ENCODE measurements at places on chromosomes 1 and 21.
A peak's percentile ranks its signal among the peaks of the same experiment; 100 is the strongest.

DNA sequence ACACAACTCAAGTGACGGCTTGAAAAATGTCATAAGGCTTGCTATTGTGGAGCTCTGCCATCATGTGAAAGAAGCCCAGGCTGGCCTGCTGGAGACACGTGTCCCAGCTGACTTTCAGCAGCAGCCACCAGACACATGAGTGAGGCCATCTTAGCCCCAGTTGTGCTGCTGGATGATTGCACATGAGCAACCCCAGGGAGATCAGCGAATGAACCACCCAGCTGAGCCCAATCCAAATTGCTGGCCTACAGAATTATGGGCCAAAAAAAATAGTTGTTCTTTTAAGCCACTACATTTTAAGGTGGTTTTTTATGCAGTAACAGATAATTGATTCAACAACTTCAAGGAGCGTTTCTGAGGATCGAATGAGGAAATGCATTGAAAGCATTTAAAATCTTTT lies 17.5 kb upstream of the CDA start:
- DNase-seq = no peak

- no peak for DNase-seq
Observed at GRCh38 chr1:98048244-98048643, 127.4 kb upstream of the DPYD start.

GRCh38 chr1:43546388-43547100 lies 15.9 kb downstream of the PTPRF start:
- no peak for DNase-seq

GRCh38 chr1:22290611-22291010 lies 147.7 kb upstream of the WNT4 start:
- DNase-seq = no peak

GRCh38 chr1:199851439-199852140 lies 175.9 kb upstream of the NR5A2 start:
- no peak for DNase-seq

GRCh38 chr1:8396786-8397406 lies 79.0 kb downstream of the SLC45A1 start:
- no peak for DNase-seq

DNA sequence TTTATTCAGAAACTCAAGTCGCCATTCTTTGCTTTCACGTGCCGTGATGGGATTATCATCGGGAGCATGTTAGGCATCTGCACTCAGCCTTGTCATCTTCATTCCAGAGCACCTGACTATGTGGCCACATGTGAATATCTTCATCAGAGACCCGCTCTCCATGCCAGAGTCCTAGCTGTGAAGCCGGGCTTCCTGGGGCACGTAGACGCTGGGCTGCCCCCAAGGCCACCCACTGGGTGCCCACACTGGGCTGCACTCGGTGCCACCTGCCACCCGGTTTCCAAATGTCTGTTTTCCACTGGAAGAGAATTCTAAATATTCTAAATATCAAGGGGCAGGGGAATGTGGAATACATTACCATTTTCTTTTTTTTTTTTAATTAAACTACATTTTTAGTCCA lies 43.8 kb downstream of the SLC37A1 start:
- DNase-seq = no peak

GRCh38 chr1:7652515-7653098 lies 118.5 kb upstream of the VAMP3 start:
- DNase-seq = no peak

DNA sequence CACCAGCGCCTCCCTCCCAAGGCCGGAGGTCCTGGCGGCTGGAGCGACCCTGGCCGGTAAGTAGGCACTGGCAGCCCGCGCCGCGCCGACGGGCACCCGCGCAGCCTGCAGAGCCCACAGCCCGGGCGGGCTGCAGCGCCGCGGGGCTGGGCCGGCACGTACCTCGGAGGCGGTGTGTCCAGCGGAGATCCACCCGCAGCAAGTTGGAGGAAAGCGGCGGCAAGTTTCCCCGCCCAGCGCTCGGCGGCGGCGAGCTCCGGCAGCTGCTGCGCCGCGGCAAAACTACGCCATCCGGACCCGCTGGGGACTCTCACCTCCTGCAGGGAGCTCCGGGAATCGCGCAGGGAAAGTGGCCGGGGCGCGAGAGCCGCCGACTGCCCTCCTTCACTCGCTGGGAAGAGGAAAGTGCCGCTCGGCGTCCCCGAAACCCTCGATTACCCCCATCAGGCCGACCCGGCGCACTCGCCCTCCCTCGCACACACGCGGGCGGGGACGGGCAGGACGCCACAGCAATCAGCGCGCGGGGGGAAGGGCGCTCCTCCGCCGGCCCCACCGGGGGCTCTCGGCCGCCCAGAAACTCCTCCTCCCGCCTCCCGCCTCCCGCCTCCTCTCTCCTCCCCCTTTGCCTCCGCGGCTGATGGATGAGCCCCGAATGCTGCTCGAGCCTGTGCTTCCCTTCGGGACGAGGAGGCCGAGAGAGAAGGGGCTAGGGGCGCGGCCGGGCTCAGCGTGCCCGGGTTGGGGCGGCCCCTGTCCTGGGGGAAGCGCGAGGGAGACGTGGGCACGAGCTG lies at the start of gene TGFBR3:
Gene TGFBR3, minus strand, starts transcription at position 436 of the 791 bp plus-strand sequence. CDS start 24,620 bp downstream, outside the sequence.
- peak; percentile 59 for DNase-seq

DNA sequence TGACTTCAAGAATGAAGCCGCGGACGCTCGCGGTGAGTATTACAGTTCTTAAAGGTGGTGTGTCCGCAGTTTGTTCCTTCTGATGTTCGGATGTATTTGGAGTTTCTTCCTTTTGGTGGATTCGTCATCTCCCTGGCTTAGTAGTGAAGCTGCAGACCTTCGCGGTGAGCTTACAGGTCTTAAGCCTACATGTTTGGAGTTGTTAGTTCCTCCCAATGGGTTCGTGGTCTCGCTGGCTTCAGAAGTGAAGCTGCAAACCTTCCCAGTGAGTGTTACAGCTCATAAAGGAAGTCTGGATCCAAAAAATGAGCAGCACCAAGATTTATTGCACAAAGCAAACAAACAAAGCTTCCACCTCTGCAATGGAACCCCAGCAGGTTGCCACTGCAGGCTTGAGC lies 14.7 kb downstream of the LDLRAD1 start:
- DNase-seq = no peak

- no peak for DNase-seq
Observed at GRCh38 chr21:39568361-39568760, 44.4 kb upstream of the B3GALT5 start.

DNA sequence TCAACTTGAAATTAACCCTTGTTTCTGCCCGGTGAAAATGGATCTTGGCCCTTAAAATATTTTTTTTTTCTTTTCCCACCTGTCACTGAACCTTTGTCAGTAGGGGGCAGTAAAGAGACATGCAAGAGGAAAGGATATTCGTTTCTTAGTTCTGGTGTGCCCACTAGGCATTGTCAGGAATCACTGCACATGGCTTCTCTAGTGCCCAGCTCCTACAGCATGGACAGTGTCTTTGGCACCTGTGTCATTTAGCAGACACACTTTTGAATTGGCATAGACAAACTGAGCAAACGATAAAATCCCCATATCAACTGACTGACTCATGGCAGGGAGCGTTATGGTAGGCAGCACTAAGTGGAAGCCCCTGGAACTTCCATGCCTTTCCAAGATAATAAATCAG lies 1048.1 kb downstream of the BRINP3 start:
- DNase-seq = no peak

DNA sequence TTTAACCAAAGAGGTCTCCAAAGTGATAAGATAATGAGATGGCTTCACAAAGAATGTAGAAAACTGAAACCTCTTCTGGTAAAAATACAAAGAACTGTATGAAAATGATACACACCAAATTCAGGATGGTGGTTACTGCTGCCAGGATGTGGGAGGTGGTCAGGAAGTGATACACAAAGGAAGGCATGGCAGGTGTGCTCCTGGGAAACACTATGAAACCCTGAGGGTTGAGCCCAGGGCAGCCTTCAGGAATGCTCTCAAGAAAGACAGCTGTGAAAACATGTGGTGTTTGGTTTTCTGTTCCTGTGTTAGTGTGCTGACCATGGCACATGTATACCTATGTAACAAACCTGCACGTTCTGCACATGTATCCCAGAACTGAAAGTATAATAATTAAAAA lies 109.3 kb downstream of the NTNG1 start:
- DNase-seq = no peak

DNA sequence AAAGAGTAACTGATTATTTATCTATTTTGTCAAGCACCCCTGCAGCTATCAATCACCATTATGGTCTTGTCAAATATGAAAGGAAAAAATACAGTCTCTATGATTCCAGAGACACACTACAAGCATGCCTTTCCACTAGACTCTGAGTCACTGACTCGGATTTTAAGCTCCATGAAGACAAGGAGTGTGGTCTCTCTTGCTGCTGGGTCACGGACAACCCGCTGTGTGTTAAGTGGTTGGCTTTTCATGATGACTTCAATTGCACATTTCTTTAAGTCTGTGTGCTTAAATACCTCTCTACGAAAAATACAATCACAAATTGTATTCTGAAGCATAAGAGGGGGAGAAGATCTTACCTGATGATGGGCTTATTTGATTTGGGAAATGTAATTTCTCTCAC lies 14.0 kb upstream of the GNG4 start:
- DNase-seq = no peak

DNA sequence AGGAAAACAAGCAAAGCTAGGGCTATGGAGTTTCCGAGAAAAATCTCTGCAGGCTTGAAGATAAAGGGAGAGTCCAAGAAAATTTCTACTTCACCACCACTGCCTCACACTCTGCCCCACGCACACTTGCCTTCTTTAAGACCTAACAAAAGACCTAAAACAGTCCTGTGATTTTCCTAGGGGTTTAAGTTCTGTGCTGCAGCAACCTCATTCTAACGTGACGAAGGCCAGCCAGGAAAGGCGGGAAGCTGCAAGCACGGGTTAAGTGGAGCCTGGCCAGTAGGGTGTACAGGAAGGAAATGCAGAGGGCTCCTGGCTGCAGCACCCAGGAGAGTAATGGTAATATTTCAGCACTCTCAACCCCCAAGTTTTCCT lies 1.5 kb downstream of the SPATA6 start:
- DNase-seq = no peak

DNA sequence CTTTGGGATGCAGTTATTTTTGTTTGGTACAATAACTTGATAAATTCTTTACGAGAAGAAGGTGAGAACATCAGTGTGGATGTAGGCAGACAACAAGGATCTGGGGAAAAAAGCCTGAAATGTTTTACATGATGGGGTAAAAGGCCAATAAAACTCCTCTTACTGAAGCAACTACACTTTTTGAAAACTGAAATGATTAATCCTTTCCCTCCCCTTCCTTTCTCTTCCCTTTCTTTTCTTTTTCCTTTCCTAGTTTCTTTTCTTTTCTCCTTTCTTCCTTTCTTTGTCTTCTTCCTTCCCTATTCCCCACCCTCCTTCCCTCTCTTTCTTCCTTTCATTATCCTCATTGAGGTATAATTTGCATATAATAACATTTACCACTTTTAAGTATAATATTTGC lies 24.6 kb downstream of the F5 start:
- no peak for DNase-seq

GRCh38 chr1:151621351-151621750 lies 9.5 kb downstream of the SNX27 start:
- DNase-seq = no peak

DNA sequence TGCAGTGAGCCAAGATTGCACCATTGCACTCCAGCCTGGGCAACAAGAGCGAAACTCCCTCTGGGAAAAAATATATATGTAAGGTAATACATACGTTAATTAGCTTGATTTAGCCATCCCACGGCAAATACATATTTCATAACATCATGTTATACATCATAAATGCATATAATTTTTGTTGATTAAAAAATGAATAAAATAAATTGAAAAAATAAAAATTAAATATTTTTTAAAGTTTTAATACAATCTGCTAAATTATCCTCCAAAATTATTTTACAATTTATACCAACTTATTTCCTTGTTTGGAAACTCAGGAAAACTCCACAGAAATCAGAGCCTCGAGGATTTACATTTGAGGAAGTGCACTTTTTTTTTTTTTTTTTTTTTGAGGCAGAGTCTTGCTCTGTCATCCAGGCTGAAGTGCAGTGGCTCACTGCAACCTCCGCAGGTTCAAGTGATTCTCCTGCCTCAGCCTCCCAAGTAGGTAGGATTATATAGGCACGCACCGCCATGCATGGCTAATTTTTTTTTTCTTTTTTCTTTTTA lies 12.6 kb upstream of the IPO9 start:
- DNase-seq = no peak

GRCh38 chr1:98468111-98468717 lies 193.3 kb upstream of the SNX7 start:
- no peak for DNase-seq

DNA sequence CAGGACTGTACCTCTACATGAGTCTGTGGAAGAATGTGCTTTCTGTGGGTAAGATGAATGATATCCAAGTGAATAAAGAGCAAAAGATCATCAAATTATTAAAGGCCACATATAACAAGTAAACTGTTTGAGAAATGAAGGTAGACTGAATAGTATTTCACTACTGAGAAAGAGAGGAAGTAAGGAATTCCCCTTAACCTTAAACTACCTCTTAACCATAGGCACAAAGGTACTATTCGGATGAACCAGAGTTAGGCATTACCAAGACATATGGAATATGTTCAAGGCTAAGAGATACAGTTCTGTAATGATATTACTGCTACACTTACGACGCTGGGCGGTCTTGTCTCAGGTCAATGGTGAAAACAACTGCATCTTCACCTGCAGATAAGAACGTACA lies 25.5 kb downstream of the DCAF8 start:
- DNase-seq = no peak

DNA sequence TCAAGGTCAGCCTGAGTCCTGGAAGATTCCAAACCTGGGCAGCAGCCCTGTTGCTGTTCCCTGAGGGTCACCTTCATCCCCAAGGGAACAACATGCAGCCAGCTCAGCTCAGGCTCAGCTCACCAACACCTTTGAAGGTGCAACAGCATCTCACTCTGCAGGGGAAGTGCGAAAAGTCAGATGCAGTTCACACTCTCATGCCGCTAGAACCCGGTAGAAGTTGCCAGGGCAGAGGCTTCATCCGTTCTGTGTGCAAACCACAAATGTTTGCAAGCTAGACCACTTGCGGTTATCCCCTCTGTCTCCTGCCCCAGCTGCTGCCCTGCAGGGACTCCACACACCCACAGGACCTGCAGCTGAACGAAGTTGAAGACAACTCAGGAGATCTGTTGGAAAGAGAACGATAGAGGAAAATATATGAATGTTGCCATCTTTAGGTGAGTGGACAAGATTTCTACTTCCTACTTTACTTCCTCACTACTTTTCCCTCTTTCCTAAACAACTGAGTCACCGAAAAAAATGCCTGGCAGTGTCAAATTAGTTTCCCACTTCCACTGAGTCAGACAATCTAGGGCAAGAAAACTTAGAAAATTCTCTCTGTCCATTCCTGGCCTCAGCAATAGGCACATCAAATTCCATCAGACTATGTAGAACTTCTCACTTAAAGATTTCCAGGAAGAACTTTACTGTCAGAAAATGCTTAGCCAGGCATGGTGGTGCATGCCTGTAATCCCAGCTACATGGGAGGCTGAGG lies 1.8 kb upstream of the FCRL6 start:
- DNase-seq = no peak

- no peak for DNase-seq
Observed at GRCh38 chr1:186681121-186681520, 898 bp upstream of the PTGS2 start.

- peak; percentile 56 for DNase-seq
Observed at GRCh38 chr1:32201011-32201855, 838 bp downstream of the CCDC28B start.

GRCh38 chr1:62823556-62823955 lies 39.6 kb downstream of the ATG4C start:
- no peak for DNase-seq

All from activated T-helper 1 cell treated with anti-CD3 and anti-CD28 coated beads, Interleukin-2, amount 50 U/mL, for 16 hours (primary cell).